ENCODE measurements at places on chromosomes 2 and 18.
A peak's percentile ranks its signal among the peaks of the same experiment; 100 is the strongest.

GRCh38 chr2:71243634-71244301 is 16.9 kb upstream of the PAIP2B start:
- no peak for DNase-seq

DNA sequence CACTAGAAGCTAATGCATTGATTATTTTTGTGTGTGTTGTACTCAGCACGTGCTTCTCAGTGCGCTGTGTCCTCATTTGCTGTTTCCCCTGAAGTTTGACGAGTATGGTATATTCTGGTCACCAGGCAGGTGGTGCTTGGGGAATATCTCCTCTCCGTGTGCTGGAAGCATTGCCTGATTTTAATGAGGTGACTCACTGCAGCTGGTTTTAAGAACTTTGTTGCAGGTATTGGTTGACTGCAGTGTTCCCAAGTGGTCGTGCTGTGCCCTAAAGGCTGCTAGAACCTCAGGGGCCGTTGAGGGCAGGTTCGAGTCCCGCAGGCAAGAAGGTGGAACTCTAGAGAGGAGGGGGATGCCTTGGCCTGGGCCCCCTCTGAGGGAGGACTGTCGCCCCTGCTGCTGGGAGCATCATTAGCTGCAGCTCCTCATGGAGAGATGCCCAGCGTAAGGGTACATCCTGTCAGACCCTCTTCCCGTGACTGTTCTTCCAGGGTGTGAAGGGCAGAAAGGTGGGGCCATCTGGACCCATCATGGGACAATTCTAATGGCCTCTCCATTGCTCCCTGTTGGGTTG is 82.6 kb downstream of the AGAP1 start:
- DNase-seq, result no peak

DNA sequence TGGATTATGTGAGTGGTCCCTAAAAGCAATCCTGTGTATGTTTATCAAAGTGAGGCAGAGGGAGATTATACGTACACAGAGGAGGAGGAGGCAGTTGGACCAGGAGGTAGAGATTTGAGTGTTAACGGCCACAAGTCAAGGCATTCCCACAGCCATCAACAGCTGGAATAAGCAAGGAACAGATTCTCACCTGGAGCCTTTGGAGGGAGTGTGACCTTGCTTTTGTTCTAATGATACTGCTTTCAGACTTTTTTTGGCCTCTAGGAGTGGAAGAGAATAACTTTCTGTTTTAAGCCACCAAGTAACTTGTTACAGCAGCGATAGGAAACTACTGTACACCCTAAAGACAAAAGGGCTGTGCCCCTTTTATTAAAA is 18.1 kb downstream of the LCLAT1 start:
- DNase-seq, result no peak

DNA sequence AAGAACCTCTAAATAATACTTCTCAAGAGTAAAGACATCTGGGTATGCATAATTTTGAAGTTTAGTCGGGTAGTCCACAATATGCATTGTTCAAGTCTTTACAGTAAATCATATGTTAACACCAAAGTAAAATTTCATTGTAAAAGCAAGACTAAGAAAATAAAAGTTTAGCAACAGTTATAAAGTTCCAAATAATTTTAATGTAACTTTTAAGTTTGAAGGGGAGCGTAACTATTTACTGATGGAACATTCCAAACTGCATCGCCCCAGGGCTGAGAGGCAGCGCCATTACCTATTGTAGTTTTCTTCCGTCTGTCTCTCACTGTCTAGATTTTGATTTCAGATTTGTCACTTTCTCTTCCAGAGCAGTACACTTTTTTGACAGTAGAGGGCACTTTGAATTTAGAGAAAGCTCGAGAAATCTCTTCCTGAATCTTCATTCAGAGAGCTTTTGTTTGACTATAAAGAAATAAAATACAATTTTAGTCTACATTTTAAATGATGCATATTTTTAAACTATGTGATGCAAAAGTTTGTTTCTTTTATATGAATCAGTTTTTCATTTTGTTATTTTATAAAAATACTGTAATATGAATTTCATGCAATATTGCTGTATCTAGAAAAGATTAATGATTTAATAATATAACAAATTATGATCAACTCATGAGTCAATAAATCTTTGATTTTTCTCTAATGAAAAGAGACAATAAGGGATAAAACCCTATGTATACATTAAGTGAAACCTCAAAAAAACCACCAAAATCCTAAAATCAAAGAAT is 389.8 kb downstream of the FIGN start:
- DNase-seq, result no peak

DNA sequence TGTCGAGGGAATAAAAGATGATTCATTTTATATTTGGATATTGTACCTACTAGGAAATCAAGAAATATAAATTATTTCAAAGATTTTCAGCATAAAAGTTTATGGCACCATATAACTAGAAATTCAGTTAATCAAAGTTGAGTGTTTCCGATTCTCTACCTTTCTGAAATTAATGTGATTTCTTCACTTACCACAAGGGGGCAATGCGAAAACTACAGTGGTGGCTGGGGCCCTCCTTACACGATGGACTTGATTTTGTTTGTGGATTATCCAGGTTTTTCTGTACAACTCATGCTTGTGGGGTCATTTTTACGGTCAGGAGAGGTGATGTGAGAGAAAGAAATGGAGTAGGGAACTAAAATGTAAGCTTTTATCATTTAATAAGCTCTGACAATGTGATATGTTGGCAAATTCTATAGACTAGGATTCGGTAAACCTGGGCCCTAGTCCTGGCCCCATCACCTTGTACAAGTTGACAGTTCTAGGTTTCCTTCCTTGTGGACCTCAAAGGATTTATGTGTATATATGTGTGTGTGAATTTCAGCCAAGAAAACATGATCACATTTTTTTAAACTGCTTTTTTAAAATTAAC is 47.6 kb downstream of the G6PC2 start:
- DNase-seq, result no peak

DNA sequence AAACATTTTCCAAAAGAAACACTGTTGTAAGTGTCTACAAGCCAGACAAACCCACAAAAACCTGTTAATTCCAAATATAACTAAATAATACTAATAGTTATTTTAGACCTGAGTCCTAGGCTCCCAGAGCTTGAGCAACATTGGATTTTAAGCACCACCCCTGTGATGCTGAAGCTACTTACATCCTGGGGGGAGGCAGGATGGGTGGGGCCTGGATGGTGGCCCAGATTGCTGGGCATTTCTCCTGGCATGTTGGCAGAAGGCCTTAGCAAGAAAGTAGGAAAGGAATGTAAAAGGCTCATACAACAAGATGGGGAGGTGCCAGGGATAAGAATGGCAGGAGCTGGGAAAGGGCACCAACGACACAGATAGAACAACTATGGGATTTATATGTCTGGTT is 50.7 kb upstream of the OTX1 start:
- DNase-seq, result no peak

- no peak for DNase-seq
These were observed 216.8 kb downstream of the RAD51AP2 start for GRCh38 chr2:17301437-17301836.

DNA sequence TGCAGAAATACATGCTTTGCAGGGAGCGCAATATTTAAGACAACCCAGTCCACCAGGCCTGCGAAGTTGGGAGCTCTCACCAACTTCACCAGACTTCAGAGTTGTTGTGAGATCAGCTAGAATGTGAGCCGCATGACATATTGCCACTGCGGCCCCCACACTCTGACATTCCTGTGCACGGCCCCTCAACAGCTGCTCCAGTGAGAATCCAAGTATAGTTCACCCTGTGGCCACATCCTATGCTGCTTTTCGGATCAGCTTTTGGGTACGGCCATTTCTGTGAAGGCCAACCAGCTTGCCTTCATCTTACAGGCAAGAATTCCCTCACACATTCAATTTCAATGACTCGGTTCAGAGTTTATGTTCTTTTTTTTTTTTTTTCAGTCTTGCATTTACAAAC is 177.8 kb downstream of the SOX11 start:
- DNase-seq, result no peak

DNA sequence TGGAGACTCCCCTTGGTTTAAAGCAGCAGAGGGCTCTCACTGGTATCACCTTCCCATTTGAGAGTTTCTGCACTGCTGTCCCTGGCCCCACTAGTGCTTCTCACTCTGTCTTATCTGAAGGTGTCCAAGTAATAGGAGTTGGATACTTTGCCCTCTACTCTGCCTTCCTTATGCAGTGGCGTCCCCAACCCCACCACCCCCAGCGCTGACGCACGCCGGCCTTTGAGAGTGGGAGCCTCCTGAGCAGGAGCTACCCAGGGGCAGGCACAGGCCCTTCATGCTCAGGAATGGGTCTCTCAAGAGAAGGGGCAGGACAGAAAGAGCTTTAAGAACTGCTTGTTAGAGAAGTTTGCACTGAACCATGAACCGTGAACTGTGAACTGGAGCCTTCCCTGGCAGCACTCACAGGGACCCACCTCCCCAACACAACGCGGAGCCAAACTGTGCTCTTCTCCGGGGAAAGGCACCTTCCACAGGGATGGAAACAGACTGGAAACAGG is 3.3 kb downstream of the CIB4 start:
- DNase-seq, result no peak

DNA sequence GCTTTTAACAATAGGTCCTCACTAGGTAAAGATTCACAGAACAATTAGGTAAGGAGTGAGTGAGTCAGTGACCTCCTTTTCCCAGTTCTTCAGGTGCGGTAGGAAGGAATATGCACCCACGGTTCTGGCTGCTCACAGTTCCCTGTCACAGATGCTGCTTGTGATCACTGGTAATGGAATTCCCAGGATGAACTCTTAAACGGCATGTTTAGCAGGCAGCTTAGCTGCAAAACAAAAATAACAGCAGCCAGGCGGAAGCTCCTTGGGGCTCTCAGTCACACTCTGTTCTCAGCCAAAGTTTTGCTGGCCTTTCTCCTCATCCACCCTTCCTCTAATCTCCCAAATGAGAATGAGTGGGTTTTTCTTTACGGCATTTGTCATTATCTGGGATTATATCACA is 274.5 kb downstream of the MYT1L start:
- peak; percentile 65 for DNase-seq

- DNase-seq, result no peak
These were observed 70.4 kb upstream of the ST3GAL5 start for GRCh38 chr2:85959185-85959584.

DNA sequence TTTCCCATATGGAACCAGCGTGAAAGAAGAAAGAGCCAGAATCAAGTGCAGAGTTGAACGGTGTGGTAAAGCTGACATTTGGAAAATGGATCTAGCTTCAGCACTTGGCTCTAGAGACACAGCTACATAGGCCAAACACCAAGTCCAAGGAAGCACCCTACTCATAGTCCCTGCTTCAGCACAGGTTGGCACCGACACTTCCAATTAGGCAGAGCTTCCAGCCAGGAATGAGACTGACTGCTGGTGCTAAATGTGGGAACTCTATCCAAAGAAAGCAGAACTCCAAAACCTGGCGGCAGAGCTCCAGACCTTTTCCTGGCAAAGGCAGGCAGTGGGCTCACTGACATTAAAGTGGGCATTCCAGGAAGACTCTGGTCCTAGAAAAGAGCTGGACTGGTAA is 125.4 kb upstream of the CTNNA2 start:
- no peak for DNase-seq

DNA sequence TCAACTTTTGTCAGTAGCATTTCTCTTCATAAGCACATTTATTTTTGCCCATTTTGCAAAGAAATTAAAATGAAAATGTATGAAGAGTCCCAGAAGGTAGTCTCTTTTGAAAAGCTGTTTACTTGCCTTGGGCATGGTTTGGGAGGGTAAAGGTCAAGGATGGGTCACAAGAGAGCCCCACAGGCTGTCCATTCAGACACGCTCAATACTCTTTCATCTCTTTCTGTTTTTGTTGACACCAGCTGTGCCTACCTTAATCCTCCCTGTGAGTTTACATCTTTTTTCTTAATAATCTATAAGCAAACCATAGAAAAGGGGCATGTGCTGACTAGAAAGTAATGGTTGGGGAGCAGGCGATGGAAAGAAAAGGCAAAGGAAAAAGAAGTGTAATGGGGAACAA is 49.6 kb upstream of the KLF7 start:
- no peak for DNase-seq

DNA sequence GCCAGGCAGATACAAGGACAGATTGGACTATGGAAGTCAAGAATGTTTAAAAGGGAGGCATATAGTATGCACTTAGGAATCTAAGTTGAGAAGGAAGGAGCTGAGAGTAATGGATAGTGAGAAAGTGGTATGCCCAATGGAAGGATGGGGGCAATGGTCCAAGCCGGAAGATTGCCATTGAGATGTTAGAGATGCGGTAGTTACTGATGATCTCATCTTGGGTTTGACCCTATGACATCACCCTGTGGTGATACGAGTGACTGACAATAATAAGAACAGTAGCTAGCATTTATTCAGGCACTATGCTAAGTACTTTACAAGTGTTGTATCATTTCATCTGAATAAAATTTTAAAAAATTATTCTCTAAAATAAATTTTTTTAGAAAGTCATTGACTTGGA is 38.5 kb upstream of the ACMSD start:
- no peak for DNase-seq

DNA sequence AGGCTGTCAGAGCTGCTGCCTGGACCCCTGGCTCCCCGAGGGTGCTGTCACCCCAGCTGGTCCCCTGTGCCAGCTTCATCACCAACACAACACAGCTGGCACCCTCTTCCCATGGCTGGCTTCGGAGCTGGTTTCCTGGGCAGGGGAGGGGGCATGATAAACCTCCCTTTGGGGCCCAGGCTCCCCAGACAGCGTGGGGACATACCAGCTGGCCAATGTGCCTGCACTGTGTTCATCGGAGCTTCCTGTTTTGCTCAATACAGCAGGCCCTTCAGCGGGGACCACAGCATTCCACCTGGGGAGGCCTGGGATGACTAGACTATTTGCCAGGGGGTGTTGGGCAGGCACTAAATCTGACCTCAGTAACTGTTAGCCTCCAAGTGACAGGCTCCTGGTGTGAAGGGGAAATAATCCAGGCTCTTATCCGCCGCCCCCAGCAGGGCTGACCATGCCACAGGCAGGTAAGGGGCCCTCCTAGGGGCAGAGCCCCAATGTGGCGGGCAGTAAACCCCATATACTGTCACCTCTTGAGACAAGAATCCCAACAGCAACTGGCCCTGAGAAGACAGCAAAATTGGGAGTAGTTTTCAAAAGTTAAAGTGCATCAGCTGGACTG is 44.6 kb downstream of the EMX1 start:
- no peak for DNase-seq

DNA sequence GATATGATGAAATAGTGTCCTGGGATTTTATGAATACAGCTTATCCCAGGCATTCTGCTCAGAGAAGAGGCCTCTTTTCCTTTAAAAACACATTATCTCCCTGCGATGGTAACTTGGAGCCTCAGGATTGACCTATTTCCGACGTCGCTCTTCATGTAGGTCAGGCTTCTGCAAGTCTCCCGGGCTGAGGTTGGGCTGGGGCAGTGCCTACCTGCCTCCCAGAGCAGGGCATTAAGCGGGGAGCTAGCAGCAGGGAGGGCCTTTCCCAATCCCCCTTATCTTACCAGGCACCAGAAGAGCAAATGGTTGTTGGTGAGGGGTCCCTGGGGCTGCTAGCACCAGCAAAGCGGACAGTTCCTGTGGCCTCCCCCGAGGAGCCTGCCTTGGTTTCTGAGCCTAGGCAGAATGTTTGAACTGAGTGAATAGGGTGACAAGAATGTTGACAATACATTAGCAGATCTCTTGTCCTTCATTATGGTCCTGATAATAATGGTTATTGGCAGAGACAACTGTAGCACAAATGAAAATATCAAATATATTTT is 60.2 kb downstream of the TRPM8 start:
- no peak for DNase-seq

- DNase-seq, result no peak
These were observed 30.6 kb downstream of the SEPTIN10 start for GRCh38 chr2:109582928-109583895.

All from caudate nucleus (tissue), 63 donors.